ENCODE measurements at places on chromosomes 4 and X. TPM values are rescaled to one million over a fixed set of nuclear protein-coding genes. Genes with fewer than 3 reads are reported as not detected.
A peak's percentile ranks its signal among the peaks of the same experiment; 100 is the strongest.

SHOX gene
- total RNA-seq: not detected

DNA sequence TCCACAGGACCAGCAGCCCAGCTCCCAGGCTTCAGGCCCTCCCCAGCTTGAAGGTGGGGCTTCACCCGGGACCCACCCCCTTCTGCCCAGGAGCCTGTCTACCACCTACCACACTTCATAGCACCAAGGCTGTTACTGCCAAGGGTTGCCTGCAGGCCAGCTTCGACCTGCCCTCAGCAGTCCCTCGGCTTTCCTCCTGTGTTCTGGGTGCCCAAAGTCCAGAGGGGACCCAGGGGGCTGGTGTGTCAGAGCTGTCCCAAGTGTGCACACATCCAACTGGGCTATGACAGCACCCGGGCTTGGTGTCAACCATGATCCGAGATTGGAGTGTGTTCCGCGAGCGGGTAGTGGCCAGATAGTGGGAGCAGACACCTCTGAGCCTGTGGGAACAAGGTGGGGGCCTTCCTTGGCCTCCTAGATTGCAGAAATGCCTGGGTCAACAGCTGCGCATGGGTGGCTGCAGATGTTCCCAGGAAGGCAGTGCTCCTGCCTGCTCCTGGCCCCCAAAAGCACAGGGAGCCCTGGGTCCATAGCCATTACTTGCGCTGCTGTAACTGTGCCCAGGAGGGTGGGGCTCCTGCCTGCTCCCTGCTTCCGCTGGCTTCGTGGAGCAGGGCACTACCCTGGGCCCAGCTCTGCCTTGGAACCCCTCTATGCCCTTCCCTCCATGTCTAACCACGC is 16.8 kb downstream of the SULT1B1 start:
- no peak for DNase-seq

PPBP gene
- total RNA-seq: not detected

POLR2B gene
- total RNA-seq: 39.8 TPM

- no peak for DNase-seq
Measured at GRCh38 chr4:168655182-168655581, 158.3 kb downstream of the PALLD start.

HSD17B13 gene
- 1.9 TPM for total RNA-seq

DNA sequence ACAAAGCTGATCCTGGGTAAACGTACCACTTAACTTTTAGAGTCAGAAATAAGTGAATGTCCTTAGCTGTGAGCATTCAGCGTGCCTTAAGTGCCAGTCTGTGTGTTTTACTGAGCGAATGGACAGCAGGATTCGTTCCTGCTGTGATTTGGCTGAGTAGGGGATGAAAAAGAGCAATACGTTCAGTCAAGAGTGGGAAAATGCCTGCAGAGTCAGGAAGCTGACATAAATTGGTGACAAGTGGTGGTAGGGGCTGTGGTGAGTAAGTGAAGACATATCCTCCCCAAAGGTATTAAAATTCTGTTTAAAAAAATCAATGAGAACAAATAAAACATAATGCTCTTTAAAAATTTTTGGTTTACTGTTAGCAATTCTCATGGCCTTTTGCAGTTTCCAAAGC is 56.6 kb upstream of the TNIP3 start:
- DNase-seq: no peak

GRCh38 chrX:148380650-148381561 is 119.5 kb upstream of the AFF2 start:
- DNase-seq: peak; percentile 11

FAM114A1 gene
- total RNA-seq: 52.4 TPM

GRCh38 chr4:184439856-184440594 is 34.3 kb downstream of the IRF2 start:
- no peak for DNase-seq

CPZ gene
- total RNA-seq: 2.1 TPM

IL1RAPL1 gene
- not detected for total RNA-seq

DNA sequence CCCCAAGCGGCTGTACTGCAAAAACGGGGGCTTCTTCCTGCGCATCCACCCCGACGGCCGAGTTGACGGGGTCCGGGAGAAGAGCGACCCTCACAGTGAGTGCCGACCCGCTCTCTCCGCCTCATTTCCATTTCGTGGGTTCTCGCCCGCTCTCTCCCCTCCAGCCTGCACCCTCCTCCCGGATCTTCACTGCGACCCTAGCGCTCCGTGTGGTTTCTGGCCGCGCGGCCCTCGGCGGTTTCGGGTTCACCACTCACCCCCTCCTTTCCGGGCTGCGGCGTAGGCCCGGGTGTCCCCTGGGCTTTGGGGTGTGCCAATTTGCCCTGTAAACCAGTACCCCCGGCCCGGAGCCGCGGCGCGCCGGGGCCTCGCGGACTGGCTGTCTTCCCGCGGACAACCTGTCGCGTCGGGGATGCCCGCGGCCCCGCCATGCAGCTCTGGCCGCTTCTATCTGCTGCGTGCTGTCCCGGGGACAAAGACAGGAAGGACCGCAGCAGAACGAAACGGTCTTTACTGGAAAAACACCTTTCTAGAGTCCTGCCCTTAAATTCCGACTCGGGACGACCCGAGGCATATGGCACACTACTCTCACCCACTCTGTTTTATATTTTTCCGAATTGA is 737 bp downstream of the FGF2 start:
- DNase-seq: peak; percentile 49

GRCh38 chr4:173013232-173013930 is 155.2 kb upstream of the GALNT7 start:
- peak; percentile 36 for DNase-seq

MID1IP1 gene
- total RNA-seq: 23.9 TPM

GRCh38 chrX:110407910-110408545 is 49.4 kb downstream of the RTL9 start:
- DNase-seq: peak; percentile 28

SUPT20HL2 gene
- total RNA-seq: not detected

DNA sequence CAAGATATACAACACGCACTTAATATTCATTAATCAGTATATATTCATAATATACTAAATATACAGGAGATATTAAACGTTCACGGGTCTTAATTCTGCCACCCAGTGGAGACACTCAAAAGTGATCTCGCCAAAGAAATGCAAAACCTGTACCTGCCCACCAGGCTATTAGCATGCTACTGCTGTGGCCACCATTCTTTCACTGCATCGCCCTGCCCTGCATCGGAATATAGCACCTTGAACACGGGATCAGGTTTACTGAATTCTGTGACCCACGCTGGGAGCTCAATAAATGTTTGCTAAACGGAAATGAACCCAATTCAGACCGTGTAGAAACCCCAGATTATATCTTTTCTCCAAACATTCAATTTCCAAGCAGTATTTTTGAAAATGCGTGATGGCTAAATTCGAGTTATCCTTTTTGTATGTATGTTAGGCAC is 840 bp upstream of the CLCN3 start:
- peak; percentile 74 for DNase-seq

DNA sequence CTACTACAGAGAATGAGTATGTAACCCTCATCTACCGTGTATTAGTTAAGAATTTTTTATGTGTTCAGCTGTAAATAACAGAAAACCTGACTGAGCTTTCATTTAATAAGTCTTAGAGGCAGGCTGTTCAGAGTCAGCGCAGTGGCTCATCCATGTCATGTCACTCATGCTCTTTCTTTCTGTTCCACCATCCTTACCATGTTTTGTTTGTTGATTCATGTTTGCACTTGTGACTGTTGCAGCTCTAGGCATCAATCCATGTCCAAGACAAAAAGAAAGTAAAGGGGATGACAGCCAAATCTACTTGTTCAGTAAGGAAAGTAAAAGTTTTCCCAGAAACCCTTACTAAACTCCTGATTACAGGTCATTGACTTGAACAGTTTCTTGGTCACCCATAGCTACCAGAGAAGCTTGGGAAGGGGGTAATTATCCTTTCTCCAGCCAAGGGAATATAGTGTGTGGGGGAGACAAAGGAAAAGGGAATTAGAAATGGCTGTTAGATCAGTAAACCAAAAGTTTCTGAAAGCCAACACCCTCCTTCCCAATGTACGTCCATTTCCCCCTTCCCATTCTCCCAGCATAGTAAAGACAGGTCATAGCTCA is 9.0 kb downstream of the ART3 start:
- no peak for DNase-seq

- DNase-seq: no peak
Measured at GRCh38 chr4:124934916-124935315, 222.4 kb upstream of the ANKRD50 start.

- no peak for DNase-seq
Measured at GRCh38 chrX:131359611-131360010, 70.5 kb upstream of the IGSF1 start.

GRCh38 chrX:153476666-153477363 is 6.4 kb upstream of the HAUS7 start:
- no peak for DNase-seq

DNA sequence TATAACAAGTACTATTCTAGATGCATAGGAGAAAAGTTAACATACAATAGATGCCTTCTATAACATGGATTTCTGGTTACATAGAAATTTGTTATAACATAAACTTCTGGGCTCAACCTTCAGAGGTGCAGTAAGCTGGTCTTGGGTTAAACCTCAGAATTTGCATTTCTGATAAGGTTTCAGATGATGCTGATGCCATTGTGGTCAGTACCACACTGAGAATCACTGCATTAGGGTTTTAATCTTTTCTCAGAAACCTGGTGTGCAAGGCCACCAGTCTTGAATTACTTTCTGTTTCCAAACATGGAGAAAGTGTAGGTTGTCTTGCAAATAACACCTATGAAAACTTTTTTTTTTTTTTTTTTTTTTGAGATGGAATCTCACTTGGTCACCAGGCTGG is 146.2 kb downstream of the SPOCK3 start:
- no peak for DNase-seq

- DNase-seq: no peak
Measured at GRCh38 chrX:8684201-8684965, 47.6 kb downstream of the ANOS1 start.

- no peak for DNase-seq
Measured at GRCh38 chrX:16136080-16136479, 12.7 kb downstream of the GRPR start.

TIGD4 gene
- 0.75 TPM for total RNA-seq

ADH1B gene
- total RNA-seq: 148 TPM

GPR34 gene
- total RNA-seq: 5.1 TPM

DNA sequence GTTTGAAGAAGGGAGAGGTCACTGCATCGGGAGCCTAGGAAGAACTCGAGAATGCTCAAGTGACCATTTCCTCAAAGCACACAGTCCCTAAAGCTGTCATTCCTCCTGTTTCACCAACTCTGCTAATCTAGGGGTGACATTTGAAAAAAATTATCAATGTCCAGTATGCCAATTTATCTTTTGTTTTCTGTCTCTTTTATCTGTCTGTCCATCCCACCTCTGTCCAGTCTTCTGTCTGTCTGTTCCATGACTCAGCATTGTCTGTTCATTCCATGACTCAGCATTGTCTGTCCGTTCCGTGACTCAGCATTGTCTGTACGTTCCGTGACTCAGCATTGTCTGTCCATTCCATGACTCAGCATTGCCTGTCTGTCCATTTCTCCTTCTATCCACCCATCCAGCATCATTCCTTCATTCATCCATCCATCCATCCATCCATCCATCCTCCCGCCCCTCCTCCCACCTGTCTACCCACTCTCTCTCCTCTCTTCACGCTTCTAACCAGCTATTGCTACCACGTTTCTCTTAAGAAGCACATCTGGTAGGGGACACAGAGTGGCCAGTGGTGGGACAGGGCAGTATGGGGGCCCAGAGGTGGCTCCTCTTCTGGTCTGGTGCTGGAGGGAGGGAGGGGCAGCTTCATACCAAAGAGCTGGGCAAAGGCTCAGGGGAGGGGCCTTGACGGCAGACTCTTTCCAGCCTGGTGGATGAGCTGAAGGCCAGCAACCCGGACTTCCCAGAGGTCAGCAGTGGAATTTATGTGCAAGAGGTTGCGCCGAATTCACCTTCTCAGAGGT is 34.1 kb downstream of the HTRA3 start:
- peak; percentile 2 for DNase-seq

DNA sequence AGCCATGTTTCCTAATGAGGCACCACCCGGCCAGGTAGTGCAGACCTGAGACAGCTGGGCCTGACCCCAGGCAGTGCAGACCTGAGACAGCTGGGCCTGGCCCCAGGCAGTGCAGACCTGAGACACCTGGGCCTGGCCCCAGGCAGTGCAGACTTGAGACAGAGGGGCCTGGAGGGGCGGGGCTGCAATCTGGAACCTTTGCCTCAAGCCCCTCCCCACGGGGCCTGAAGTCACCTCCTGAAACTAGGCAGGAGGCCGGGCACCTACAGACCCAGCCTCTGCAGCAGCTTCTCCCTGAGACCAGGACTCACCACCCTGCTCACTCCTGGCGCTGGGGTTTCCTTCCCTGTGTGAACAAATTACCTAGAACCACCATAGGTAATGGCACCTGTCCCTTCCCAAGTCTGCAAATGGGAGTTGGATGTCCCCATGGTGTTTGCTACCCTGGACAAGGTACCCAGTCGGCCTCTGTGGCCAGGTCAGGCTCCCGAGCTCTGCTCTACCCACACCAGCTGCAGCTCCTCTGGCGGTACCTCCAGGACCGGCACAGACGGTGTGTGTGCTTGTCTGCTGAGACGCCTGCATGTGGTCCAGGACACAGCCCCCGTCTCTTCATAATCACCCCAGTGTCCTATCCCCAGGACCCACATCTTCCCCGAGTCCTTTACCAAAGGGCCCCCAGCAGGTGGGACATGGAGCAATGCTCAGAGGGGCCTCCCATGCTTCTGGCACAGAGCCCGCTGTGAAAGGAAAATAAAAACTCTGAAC is 53.1 kb upstream of the C4orf50 start:
- no peak for DNase-seq

MTMR8 gene
- 15.3 TPM for total RNA-seq
